ENCODE measurements at places on chromosomes 5 and 9. TPM values are rescaled to one million over a fixed set of nuclear protein-coding genes. Genes with fewer than 3 reads are reported as not detected.

Gene TMEM174
- total RNA-seq: not detected

Gene LECT2
- total RNA-seq: 72.0 TPM

Gene SCGB3A2
- not detected for total RNA-seq

Gene LCN1
- total RNA-seq: not detected

GRCh38 chr5:172144931-172145869 is 42.8 kb downstream of the STK10 start:
- no peaks in the 10 kb centered on the region for H3K4me1 ChIP-seq
- no peak overlapping the region for H3K4me3 ChIP-seq
- peak; percentile 52 for DNase-seq
- H3K27me3 ChIP-seq: no peaks in the 10 kb centered on the region
- no peaks in the 10 kb centered on the region for H3K36me3 ChIP-seq
- H3K27ac ChIP-seq: no peak overlapping the region

DNA sequence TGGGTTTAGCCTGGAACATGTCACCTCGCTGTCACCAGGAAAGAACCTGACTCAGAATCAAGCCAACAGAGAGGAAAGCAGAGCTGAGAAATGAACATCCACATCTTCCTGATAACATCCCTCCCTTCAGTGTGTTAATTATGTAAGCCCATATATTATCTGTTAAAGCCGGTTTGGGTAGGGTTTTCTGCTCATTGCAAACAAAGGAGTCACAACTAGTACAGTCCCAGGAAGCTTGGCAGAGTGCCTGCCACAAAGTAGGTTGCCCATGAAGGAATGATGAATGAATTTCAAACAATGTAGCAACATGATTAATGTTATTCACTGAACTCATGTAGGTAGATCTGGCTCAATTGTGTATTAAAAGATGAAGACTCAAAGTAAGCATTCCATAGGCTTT is 10.4 kb upstream of the PPARGC1B start:
- no peak overlapping the region for H3K4me3 ChIP-seq
- H3K27ac ChIP-seq: no peak overlapping the region
- no peaks in the 10 kb centered on the region for H3K36me3 ChIP-seq
- no peaks in the 10 kb centered on the region for H3K27me3 ChIP-seq
- no peak for DNase-seq

DNA sequence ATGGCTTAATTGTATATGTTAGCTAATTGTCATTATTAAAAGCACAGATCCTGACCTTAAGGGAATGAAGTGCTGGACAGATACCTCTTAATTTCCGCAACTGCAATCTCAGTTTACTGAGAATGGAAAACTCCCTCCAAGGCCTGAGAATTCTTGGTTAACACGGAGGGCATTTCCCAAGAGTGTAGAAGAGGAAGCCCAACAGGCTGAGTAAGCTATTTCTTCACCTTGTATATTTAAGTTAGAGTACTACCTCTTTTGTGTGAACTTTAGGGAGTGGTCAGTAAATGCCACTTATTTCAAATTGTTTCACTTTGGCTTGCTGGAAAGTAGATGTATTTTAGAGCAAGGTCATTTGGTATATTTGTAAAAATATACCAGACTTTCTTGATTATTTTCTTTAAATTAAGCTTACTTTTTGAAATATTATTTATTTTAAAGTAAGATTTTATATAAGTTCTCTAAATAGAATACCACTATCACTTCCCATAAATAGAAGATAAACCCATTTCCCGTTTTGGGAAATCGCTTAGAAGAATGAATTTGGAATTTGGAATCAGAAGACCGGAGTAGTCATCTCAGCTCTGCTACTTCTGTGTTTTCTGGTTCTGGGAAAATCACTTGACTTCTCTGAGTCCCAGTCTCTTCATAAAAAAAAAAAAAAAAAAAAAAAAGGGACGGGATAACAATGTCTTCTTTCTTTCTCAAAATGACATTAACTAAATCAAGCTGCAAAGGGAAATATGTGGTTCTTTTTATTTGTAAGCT is 26.0 kb upstream of the C9orf72 start:
- H3K36me3 ChIP-seq: no peaks in the 10 kb centered on the region
- H3K27me3 ChIP-seq: no peaks in the 10 kb centered on the region
- H3K4me1 ChIP-seq: no peaks in the 10 kb centered on the region
- no peak overlapping the region for H3K27ac ChIP-seq

DNA sequence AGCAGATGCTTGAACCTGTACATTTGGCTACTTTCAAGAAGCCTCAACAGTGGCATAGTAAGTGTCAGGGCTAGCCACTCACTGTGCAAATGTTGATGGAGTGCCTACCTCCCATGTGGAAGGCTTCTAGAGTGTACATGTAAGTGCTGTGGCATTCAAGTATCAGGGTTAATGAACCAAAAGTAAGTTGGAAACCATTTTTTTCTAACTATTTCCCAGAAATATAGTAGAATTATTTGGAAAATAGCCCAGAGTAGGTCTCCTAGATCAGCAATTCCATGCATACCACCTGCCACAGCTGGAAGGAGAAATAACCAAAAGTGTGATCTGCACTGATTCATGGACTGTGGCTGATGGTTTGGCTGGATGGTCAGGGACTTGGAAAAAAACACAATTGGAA is 53.3 kb downstream of the FOXD1 start:
- H3K36me3 ChIP-seq: no peaks in the 10 kb centered on the region
- H3K27ac ChIP-seq: no peak overlapping the region
- no peaks in the 10 kb centered on the region for H3K4me1 ChIP-seq

- H3K27me3 ChIP-seq: no peaks in the 10 kb centered on the region
- H3K27ac ChIP-seq: no peak overlapping the region
- no peak for DNase-seq
Measured at GRCh38 chr5:150272531-150272930, 17.0 kb downstream of the CAMK2A start.

DNA sequence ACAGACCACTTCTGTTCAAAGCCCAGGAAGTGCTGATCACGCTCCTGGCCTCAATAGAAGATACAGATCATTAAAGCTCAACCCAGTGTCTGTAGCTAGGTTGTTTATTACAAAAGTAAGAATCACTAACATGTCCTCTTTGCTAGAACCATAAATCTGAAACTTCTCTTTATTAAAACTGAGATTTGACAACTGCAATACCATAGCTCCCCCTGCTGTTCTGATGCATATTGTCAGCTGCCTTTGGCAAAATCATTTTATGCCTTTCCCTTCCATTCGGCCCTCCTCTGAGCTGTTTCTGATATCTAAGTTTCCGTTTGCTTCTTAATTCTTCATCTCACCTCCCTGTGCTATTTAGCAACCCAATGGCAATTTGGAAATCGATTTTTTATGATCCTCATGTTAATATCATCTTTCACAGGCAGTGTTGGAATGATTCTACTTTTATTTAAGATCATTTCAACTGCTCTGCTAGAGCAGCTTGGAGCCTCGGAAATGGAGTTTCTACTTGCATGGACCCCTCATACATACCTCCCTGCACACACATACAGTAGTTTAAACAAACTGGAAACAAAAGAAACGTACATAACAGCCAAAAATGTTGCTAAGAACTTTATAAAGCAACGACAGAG is 998.8 kb downstream of the MAT2B start:
- no peaks in the 10 kb centered on the region for H3K36me3 ChIP-seq
- DNase-seq: peak; percentile 35
- no peaks in the 10 kb centered on the region for H3K27me3 ChIP-seq
- H3K27ac ChIP-seq: no peak overlapping the region

GRCh38 chr5:158670201-158670600 is 429.5 kb downstream of the EBF1 start:
- H3K4me1 ChIP-seq: no peaks in the 10 kb centered on the region
- H3K36me3 ChIP-seq: no peaks in the 10 kb centered on the region
- DNase-seq: no peak
- no peak overlapping the region for H3K27ac ChIP-seq
- H3K27me3 ChIP-seq: no peaks in the 10 kb centered on the region
- no peak overlapping the region for H3K4me3 ChIP-seq

GRCh38 chr5:153555420-153556114 is 65.1 kb downstream of the GRIA1 start:
- no peaks in the 10 kb centered on the region for H3K27me3 ChIP-seq
- no peak for DNase-seq
- peaks cover 6% of the 10 kb centered on the region for H3K4me1 ChIP-seq
- no peaks in the 10 kb centered on the region for H3K36me3 ChIP-seq

- no peak overlapping the region for H3K27ac ChIP-seq
- H3K4me1 ChIP-seq: no peaks in the 10 kb centered on the region
- H3K36me3 ChIP-seq: no peaks in the 10 kb centered on the region
- H3K27me3 ChIP-seq: peaks cover 2% of the 10 kb centered on the region
- H3K4me3 ChIP-seq: no peak overlapping the region
Measured at GRCh38 chr5:62284946-62285891, 20.8 kb upstream of the KIF2A start.

Gene C9orf153
- 0.67 TPM for total RNA-seq

Gene GRIN3A
- total RNA-seq: 0.23 TPM

Gene PRR16
- 0.14 TPM for total RNA-seq

Gene DNM1
- 5.9 TPM for total RNA-seq

Gene MUSK
- 0.05 TPM for total RNA-seq

Gene CEL
- 0.25 TPM for total RNA-seq

GRCh38 chr5:141848744-141849414 is 29.3 kb downstream of the PCDH1 start:
- DNase-seq: no peak
- H3K4me3 ChIP-seq: peak overlapping the region; percentile 73
- H3K4me1 ChIP-seq: peaks cover 27% of the 10 kb centered on the region
- H3K27ac ChIP-seq: peak overlapping the region; percentile 100
- H3K36me3 ChIP-seq: peaks cover 2% of the 10 kb centered on the region

GRCh38 chr9:4955836-4956235 is 29.2 kb upstream of the JAK2 start:
- H3K27me3 ChIP-seq: no peaks in the 10 kb centered on the region
- H3K4me1 ChIP-seq: no peaks in the 10 kb centered on the region
- DNase-seq: no peak
- H3K36me3 ChIP-seq: no peaks in the 10 kb centered on the region
- H3K4me3 ChIP-seq: no peak overlapping the region

Gene SV2C
- not detected for total RNA-seq

DNA sequence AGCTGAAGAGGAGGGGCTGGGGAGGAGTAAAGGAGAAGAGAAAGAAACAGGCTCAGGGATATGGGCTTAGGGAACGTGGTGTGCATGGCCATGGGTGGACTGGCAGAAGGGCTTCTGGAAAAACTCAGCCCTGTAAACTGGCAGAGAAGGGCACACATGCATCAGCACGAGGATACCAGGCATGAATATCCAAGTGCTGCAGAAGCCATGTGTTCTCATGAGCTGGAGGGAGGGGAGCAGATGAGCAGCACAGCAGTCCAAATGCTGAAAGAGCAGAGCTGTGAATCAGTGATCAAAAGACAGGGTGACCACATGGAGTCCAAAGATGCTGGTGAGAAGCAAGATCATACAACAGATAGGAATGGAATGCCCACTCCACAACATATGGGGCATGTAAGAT is 72.3 kb downstream of the SEMA5A start:
- H3K36me3 ChIP-seq: no peaks in the 10 kb centered on the region
- no peak for DNase-seq
- no peak overlapping the region for H3K4me3 ChIP-seq
- H3K27ac ChIP-seq: no peak overlapping the region
- no peaks in the 10 kb centered on the region for H3K4me1 ChIP-seq

GRCh38 chr5:1673042-1673677 is 126.5 kb downstream of the MRPL36 start:
- no peaks in the 10 kb centered on the region for H3K36me3 ChIP-seq
- H3K4me1 ChIP-seq: no peaks in the 10 kb centered on the region
- peaks cover under 1% of the 10 kb centered on the region for H3K27me3 ChIP-seq
- no peak overlapping the region for H3K27ac ChIP-seq

Gene PTGDS
- 0.23 TPM for total RNA-seq

- H3K27me3 ChIP-seq: no peaks in the 10 kb centered on the region
- H3K4me1 ChIP-seq: no peaks in the 10 kb centered on the region
- no peak for DNase-seq
Measured at GRCh38 chr9:134648701-134649530, 7.3 kb downstream of the COL5A1 start.

GRCh38 chr9:122477346-122477745 is 380 bp downstream of the OR1J1 start:
- no peak overlapping the region for H3K27ac ChIP-seq
- H3K36me3 ChIP-seq: no peaks in the 10 kb centered on the region
- no peak overlapping the region for H3K4me3 ChIP-seq
- no peak for DNase-seq

Gene FOXD4L6
- total RNA-seq: not detected

Gene ZBTB43
- 6.3 TPM for total RNA-seq

DNA sequence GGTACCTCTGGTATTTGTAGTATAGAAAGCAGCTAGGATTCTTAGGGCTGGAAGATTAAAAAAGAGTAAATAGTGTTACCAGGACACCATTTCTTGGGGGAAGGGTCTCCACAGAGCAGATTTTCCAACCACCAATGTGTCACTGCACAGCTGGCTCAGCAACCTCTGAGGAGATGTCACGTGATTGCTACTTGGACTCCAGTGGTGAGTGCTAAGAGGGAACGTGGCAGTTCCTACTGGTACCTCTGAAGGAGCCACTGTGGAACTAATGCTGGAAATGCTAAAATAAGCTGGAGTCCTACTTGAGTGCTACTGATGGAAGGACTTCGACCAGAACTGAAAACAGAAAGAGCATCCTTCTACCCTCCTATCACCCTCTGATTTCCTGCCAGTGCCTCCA is 36.1 kb upstream of the SPDL1 start:
- H3K27ac ChIP-seq: no peak overlapping the region
- H3K27me3 ChIP-seq: no peaks in the 10 kb centered on the region
- DNase-seq: no peak
- H3K4me1 ChIP-seq: no peaks in the 10 kb centered on the region
- H3K36me3 ChIP-seq: no peaks in the 10 kb centered on the region

- no peaks in the 10 kb centered on the region for H3K27me3 ChIP-seq
- DNase-seq: no peak
- H3K4me3 ChIP-seq: no peak overlapping the region
- H3K4me1 ChIP-seq: no peaks in the 10 kb centered on the region
Measured at GRCh38 chr5:67476531-67476930, 279.9 kb upstream of the CD180 start.

GRCh38 chr5:143350751-143351602 is 52.5 kb downstream of the NR3C1 start:
- peaks cover 67% of the 10 kb centered on the region for H3K4me1 ChIP-seq
- H3K36me3 ChIP-seq: no peaks in the 10 kb centered on the region
- peak overlapping the region; percentile 84 for H3K27ac ChIP-seq

Gene PCA3
- 0.33 TPM for total RNA-seq

Gene DTWD2
- total RNA-seq: 5.6 TPM

DNA sequence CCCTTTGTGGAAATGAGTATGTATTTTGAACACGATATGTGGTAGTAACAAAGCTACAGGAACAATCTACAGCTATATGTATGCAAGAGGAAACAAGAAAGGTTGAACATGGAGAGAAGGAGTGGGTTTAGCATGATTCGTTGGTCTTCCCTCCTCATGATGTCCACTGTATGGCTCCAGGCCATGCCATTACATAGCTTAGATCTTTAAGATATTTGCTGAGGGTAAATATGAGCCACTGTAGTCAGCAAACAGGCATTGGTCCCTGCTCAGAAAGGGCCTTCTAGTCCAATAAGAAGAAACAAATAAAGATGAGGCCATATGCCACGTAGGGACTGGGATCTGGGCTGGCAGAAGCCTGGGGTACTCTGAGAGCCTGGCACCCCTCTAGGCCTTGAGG is 543.2 kb upstream of the SGCD start:
- H3K27me3 ChIP-seq: no peaks in the 10 kb centered on the region
- DNase-seq: no peak
- H3K27ac ChIP-seq: no peak overlapping the region
